ENCODE measurements at places on chromosomes 13 and 19.

DNA sequence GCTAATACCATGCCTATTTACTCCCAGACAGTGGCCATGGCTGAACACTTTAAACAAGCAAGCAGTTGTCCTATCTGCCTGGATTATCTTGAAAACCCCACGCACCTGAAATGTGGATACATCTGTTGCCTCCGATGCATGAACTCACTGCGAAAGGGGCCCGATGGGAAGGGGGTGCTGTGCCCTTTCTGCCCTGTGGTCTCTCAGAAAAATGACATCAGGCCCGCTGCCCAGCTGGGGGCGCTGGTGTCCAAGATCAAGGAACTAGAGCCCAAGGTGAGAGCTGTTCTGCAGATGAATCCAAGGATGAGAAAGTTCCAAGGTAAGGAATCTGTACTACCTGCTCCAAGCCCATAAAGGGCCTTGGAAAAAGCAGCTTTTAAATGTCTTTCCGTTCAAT, 8.6 kb downstream of the RFPL4AL1 start:
- DNase-seq, result no peak

GRCh38 chr13:65133094-65133493, 2097.0 kb downstream of the PCDH9 start:
- DNase-seq, result no peak

DNA sequence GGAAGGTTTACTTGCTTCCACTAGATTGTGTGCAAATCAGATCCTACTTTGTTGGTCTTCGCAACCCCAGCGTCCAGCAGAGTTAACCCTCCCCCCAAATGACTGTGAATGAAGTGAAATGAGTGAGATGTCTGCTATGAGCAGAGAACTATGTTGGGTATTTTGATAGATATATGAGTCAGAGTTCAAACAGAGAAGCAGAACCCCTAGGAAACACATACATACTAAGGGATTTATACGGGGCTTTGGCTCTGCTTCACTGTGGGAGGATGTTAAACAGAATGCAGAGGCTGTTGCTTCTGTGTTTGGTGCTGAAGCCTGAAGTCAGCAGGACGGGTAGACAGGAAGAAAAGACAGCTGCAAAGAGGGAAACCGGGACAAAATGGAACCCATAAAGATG, 197.0 kb downstream of the MZT1 start:
- DNase-seq, result no peak

- no peak for DNase-seq
Observed at GRCh38 chr13:28609926-28610325, 49.0 kb upstream of the POMP start.

GRCh38 chr13:28432816-28433560, 61.9 kb downstream of the FLT1 start:
- DNase-seq, result no peak

GRCh38 chr19:11534948-11535347, 3.7 kb upstream of the CNN1 start:
- no peak for DNase-seq

GRCh38 chr13:20565115-20565736, 1.7 kb upstream of the IFT88 start:
- DNase-seq, result no peak

DNA sequence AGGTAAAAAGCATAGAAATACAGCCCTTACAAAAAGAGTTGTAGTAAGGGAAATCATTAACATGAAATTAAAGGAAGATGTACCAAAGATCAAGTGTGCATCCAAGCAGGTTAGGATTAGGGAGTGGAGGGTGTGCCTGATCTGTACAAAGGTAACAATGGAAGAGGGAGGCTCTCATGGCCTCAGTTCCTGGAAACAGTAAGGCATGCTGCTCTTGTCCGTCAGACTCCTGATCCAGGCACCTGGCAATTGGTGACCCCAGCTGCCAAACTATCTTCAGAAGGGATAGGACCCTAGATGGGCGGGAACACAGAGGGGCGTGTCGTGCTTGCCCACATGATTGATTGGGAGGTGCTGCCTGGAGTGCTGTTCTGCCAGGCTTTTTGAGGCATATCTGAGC, 4.5 kb downstream of the TEX26 start:
- DNase-seq, result no peak

GRCh38 chr19:872266-872951, 12.9 kb downstream of the CFD start:
- peak; percentile 87 for DNase-seq

DNA sequence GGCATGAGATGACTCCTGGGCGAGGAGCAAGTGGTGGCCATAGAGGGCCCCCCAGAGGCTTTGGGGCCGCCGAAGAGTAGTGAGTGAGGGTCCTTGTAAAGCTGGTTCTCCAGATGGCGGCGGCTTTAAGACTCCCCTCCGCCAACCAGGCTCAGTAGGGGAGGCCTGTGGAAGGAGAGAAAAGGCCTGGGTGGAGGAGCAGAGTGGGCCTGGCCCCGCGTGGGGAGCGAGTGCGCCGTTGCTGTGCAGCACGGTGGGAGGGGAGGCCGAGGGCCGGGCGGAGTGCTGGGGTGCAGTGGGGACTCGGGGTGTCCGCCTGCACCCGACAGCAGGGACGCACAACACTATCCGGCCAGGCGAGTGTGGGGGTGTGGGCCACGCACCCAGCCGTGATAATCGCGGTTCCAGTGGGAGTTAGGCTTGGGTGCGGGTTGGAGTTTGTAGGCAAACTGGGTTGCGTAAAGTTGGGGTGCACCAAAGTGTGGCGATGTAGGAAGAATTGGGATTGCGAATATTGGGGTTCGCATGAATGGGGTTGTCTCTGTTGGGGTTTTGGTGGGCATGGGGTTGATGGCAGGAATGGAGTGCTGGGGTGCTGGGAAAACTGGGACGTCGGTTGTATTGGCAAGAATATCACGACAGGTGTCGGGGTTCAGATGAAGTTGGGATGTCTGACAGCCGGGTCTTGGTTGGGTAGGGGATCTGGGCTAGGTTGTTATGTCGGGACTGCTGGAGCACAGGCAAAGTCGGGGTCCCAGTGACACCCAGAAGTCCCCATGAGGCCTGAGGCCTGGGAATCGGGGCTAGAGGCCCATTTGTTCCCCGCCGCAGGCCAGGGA, 687 bp upstream of the CIRBP start:
- DNase-seq, result no peak

DNA sequence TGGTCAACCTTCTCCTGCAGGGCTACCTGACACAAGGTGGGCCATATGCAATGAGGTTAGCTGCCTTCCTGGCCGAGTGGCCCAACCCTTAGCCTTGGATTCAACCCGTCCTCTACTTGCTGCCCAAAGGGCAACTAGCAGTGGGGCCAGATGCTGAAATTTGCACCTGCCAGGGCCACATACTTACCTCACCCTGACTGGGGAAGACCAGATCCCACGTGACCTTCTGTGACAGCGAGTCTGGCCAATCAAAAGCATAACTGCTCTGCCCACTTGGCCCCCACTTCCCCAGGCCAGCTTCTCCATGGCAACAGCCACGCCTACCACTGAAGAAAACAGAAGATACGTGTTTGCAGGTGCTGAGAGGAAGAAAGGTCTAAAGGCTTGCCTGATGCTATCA, 10.9 kb downstream of the PEG3 start:
- DNase-seq, result no peak

GRCh38 chr13:110714797-110715394, 1.4 kb downstream of the ING1 start:
- peak; percentile 79 for DNase-seq

GRCh38 chr19:35262101-35262761, 6.5 kb upstream of the USF2 start:
- DNase-seq, result peak; percentile 9

- peak; percentile 94 for DNase-seq
Observed at GRCh38 chr19:35213663-35214632, 14.6 kb downstream of the FAM187B start.

- no peak for DNase-seq
Observed at GRCh38 chr19:46828484-46828883, 22.2 kb downstream of the AP2S1 start.

- no peak for DNase-seq
Observed at GRCh38 chr19:35298561-35298972, 6.6 kb downstream of the MAG start.

DNA sequence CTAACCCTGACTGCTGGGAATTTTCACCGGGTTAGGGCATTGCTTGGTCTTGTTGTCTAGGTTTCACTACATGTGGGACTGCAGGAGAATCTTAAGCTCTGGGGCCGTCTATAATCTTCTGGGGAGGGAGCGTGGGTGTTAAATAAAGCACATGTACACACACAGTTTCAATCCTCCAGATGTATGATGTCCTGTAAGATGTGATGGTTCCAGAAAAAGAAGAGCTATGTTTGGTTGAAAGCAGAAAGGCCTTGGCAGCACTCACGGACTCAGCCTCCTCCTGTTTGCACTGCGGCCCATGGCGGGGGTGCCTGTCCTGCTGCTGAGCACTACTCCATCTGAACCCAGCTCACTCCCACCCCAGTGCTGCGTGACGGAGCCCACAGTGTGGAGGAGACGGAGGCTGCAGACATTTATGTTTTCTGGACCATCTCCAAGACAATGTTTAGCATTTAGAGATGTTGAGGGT, 343.5 kb downstream of the TEX29 start:
- DNase-seq, result no peak

DNA sequence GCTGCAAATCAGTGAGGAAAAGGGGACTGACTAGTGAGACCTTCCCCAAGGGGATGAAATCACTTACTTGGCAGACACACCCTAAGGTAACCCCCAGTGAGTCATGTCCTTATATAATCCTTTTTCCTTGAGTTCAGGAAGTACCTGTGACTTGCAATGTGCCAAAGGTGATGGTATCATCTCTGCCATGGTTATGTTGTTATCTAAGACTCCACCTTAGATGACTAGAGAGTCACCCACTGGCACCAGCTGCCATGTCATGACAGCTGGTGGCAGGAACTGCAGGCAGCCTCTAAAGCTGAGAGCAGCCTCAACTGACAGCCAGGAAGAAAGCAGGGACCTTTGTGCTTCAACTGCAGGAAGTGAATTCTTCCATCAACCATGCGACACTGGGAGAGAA, 12.5 kb downstream of the PBX4 start:
- DNase-seq, result peak; percentile 79

- DNase-seq, result no peak
Observed at GRCh38 chr19:15109768-15110417, 2.7 kb downstream of the SYDE1 start.

GRCh38 chr19:8449830-8450229, 5.1 kb downstream of the HNRNPM start:
- no peak for DNase-seq

DNA sequence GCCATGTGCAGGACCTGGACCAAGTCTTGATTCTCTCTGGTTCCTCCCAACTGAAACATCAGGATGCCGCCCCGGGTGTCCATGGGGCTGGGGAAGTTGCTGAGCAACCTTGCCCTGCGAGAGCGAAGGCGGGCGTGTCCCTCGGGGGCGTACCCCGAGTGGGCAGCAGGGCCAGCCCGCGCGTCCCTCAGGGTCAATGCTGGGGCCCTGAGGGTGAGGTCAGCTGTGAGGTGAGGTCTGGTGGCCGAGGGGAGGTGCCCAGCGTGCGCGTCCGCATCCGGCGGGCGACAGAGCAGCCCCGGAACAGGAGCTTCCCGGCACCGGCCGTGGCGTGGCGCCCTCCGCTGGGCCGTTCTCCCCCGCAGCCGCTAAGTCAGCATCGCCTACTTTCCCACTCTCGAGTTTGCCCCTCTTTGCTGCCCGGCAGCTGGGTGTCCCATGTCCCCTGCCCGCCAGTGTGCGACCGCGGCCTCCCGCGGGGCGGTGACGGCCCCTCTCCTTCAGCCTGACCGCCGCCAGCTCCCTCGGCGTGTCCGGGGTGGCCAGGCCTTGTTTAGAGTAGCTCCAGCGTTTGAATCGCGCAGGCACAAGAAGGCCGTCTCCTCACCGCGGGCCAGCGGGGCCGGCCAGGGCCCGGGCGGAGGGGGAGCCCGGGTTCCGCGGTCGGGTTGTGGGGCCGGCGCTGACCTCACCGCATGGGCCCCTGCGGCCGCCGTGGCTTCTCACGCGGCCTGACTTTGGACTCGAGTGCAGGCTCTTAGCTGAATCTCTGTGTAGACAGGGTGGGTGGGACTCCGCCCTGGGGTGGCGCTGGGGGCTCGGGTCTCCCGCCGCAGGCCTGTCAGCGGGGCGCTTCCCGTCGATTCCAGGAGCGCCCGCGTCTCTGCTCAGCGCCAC, 33.0 kb downstream of the GJA3 start:
- DNase-seq, result peak; percentile 76

DNA sequence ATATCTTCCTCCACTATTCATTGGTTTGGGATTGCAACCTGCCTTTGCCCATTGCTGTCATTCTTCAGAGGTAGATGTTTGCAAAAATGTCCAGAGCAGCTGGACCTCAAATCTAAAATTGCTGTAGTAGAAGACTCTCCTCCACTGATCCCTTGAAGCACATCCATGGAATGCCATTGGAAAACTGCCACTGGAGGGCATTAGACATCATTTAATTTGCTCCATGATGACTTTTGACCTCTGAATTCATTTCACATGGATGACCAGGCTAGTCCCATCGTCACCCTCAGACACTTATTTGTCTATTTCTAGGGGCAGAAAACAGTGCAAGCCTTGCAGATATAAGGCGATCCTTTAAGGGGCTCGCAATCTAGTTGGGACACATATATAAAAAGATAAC, 33.9 kb upstream of the FLT1 start:
- peak; percentile 67 for DNase-seq

DNA sequence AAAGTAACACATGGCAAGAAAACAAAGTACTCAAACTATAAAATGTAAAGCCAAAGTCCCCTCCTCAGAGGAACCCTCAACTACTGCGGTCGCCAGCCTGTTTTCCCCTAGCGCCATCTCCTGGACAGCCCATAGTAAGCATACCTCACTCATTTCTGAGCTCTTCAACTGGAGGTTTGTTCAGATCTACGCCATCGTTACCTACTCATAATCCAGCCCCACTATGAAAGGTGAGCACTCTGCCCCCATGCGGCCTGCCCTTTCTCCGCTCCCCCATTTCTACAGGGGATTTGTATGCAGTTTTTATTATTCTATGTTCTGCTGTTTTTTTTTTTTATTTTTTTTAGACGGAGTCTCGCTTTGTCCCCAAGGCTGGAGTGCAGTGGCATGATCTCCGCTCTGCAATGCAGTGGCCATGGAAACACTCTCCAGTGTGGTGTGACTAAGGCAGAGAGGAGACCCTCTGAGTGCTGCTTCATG, 26.2 kb downstream of the OPA3 start:
- peak; percentile 70 for DNase-seq

DNA sequence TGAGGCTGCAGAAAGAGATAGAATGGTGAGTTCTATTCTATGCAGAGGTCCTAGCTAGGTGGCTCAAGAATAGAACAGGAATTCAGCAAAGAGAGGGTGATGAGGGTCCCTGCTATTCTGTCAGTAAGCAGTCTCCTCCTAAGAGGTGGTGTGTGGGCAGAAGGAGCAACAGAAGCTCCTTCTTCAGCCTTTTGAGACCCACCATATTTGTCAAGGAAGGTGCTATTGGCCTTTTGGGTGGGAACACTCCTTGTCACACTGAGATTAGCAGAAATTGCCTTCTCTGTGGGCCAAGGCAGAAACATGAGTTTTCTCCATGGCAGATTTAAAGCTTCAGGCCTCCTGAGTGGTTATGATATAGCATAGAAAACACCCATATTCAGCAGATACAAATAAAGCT, 39.4 kb upstream of the RAP2A start:
- no peak for DNase-seq

DNA sequence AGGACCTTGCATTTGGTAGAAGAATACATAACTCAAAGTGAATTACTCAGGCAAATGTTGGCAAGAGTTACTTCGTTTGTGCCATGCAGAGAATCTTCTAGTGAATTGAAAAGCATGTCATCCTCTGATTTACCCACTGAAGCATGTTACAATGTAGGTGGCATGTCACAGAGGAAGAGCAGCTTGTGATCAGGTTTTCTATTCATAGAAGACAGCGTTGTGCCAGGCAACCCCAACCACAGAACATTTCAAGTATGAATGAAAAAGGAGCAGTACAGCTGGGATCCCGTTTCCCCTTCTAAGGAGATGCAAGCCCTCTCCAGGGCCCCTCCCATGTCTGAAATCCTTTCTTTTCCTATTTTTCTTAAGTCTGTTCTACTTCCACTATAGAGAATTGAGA, 6.0 kb upstream of the KATNAL1 start:
- no peak for DNase-seq

Data from Peyer's patch (tissue), 4 donors.